Suprapubic skin (tissue), 4 donors: ENCODE measurements at places on chromosomes 11 and 22. TPM values are rescaled to one million over a fixed set of nuclear protein-coding genes. Genes with fewer than 3 reads are reported as not detected.

DNA sequence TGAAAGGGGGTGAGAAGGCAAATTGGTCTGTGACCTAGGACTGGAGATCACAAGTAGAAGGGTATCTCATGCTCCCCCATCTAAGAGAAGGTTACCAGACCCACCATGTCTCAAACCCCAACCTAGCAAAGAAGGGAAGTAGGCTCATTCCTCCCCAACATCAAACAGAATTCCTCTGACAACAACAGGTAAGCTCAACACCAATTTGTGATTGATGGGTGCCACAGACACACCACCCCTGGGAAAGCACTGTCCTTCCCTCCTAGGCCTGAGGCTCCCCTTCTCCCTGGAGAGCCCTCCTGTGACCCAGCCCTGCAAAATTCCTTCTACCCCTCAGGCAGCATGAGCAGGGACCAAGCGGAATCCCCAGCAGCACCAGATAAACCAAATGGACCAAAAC, 154.3 kb downstream of the BUD13 start:
- no peak for DNase-seq

GRCh38 chr11:70341881-70342429, 56.4 kb upstream of the CTTN start:
- DNase-seq = no peak

DNA sequence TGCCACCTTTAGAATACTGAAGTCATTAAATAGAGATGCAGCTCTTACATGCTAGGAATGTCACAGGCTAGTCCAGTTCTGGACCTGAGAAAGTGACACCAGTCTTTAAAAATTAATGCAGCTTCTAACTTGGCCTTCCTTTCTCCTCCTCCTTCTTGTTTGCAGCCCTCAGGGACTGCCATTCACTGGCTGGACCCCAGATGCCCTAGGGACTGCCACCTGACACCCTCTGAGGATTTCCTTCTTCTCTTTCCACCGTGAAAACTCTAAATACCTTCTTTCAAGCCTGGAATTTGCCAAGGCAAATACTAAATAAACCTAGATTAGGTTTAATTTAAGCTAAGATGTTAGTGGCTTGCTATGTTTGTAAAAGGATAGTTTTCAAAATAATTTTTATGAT, 78.4 kb downstream of the MUC15 start:
- DNase-seq = no peak

The FAM111B gene
- 0.48 TPM for total RNA-seq

DNA sequence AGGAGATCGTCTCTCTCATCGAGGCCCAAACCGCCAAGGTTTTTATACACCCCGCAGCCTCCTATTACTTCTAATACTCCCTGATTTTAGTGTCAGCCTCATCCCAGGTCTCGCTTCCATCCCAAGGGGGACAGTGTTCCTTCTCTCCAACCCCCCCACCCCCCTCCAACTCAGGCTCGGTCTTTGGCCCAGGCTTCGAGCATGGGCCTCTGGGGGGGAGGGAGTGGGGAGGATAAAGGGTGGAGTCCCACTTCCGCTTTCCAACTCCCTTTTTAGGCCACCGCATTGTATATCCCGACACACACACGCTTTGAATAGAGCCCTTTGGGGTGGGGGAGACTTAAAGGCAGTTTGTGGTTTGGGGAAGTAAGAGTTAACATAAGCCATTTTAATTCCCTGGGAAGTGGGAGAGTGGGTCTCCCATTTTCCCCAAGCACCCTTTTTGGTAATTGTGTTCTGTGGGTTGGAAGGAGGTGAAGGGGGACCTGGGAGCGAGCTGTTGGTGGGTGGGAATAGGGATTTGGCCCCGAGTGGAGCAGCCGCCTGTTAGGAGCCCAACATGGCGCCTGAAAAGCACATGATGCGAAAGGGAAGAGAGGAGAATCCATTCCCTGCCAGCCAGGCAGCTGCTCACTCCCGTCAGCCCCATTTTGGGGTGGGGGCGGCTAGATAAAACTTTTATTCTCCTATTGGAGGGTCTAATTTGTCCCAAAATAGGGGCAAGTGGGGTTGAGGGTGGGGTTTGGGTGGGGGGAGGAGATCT, 844 bp downstream of the PCF11 start:
- peak; percentile 81 for DNase-seq

The ACCS gene
- 42.2 TPM for total RNA-seq

DNA sequence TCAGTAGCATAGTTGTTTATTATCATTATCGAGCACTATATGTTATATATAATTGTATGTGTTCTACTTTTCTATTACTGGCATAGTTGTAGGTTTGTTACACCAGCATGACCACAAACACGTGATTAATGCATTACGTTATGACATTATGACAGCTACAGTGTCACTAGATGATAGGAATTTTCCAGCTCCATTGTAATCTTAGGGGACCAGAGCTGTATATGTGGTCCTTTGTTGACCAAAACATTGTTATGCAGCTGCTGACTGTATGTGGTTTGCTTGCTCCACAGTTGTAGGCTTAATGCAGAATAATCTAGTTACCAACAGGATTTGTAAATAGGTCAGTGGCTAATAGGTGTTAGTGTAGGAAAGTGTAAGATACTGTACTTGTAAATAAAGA, 66.1 kb downstream of the HSD17B12 start:
- DNase-seq = no peak

- no peak for DNase-seq
Measured at GRCh38 chr11:73077454-73077853, 64.7 kb downstream of the FCHSD2 start.

- no peak for DNase-seq
Measured at GRCh38 chr22:20807315-20807752, 33.4 kb downstream of the SERPIND1 start.

DNA sequence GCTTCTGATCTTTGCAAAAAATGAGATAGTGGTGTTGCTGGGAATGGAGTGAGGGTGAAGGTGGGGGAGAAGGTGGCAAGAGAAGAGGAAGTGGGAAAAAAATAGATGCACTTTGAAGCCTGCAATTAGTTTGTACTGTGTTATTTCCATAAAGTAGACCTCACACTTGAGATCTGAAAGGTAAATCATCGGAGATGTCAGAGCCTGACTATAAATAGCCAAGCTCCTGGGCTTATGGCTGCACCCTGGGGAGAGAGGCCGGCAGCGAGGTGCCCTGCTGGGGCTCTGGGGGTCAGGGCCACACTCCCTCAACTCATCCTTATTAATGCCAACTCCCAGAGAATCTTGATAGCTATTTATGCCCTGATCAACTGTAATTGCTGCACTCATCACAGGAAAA, 134.4 kb downstream of the NXPE2 start:
- no peak for DNase-seq

DNA sequence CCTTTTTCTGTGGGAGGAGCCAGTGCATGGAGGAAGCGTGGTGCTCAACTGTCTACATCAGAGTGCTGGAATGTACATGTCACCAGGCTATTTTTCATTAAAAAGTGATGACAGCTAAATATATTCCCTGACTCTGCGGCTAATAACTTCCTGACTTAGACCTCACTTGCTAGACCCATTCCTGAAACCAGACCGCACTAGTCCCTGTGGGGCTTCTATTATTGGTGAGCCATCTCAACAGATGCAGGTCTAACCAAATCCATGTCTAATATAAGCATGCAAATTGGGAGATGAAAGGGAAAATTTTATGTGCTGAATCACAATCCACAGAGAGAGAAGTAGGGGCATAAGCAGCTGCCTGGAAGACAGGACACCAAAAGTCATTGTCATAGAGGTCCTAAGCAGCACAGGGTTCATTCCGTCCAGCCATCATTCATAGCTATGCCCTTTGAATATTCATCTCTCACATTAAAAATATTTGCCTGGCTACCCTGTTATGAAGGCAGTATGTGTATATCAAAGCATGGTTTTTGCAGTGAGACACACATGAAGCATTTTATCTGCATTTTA, 110.9 kb upstream of the BLID start:
- no peak for DNase-seq

GRCh38 chr11:82830746-82831145, 69.5 kb downstream of the PRCP start:
- no peak for DNase-seq

- DNase-seq = no peak
Measured at GRCh38 chr11:11036185-11036847, 178.5 kb upstream of the ZBED5 start.

DNA sequence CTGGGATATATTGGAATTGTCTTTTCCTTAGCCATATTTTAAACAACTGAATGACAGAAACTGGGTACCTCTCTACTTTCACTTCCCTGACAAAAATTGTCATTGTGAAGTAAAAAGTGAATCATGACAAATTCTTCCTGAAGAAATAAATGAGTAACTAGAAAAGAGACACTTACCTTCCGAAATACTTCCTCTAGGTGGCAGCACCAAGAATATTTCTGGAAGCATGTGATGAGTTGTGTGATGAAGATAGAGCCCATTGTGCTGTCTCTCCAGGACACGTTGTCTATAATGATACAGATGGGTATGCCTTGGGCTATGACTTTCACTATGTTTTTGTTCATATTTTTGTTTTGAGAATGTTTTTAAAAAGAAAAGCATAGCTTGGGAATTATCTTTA, 21.5 kb downstream of the CASP4 start:
- DNase-seq = no peak

The OR51B4 gene
- total RNA-seq = not detected

DNA sequence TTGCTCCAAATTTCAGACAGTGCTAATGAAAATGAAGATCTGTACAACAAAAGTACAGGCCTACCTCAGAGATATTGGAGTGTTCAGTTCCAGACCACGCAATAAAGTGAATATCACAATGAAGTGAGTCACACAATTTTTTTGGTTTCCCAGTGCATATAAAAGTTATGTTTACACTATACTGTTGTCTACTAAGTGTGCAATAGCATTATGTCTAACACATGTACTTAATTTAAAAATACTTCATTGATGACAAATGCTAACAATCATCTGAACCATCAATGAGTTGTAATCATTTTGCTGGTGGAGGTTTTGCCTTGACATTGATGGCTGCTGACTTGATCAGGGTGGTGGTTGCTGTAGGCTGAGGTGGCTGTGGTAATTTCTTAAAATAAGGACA, 60.6 kb upstream of the E2F8 start:
- DNase-seq = no peak

The ZP1 gene
- 0.94 TPM for total RNA-seq

The SCN4B gene
- 1.5 TPM for total RNA-seq

DNA sequence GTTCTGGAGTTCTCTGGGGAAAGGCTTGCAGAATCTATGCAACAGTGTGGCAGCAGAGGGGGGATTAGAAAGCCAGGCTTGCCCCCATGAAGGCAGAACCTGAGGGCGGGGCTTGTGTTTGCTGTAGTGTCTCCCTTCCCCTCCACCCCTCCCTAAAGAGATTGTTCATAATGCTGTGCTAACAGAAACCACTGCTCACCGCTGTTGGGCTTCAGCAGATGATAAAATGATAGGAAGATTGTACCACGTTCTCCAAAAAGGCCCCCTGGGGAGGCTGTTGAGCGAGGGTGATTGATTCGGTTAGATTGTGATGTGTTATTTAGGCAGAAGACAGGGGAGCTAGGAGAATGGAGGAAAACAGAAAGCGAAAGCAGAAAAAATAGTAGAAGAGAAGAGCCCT, 215.2 kb upstream of the NCAM1 start:
- DNase-seq = no peak

DNA sequence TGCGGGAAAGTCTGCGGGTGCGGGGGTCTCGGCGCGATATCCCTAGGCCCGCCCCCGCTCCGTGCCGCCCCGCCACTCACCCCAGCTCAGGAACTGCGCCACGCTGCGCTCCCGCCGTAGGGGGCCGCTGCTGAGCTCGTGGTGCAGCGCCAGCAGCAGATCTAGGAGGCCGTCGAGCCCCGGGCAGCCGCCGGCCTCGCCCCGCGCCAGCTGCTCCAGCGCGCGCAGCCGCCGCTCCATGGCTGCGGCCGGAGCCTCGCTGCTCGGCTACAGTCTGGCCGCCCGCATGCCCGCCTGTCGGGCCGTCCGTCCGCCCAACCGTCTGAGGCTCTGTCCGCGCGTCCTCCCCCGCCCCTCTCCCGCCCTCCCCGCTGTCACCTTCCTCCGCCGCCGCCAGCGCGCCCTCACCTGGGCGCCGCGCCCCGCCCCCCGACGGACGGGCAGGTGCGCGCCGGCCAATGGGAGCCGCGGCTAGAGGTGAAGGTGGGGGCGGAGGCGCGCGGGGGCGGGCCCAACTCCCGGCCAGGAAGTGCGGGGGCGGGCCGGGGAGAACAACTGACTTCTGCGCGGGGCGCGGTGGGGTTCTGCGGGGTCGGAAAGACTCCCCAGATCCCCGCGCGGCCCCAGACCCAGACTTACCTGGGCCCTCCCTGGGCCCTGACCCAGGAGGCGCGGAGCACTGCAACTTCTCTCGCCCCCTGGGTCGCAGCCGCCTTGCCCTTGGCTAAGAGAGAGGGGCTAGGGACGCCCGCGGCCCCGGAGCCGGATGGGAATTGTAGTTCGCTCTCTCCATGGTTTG, at the start of gene CDC42BPG:
CDC42BPG (minus strand) TSS at position 324 of the 799 bp plus-strand sequence; CDS start at position 240, 84 bp downstream.
- peak; percentile 83 for DNase-seq

The TESMIN gene
- 3.5 TPM for total RNA-seq

- no peak for DNase-seq
Measured at GRCh38 chr11:125701858-125702621, 21.4 kb upstream of the ACRV1 start.

DNA sequence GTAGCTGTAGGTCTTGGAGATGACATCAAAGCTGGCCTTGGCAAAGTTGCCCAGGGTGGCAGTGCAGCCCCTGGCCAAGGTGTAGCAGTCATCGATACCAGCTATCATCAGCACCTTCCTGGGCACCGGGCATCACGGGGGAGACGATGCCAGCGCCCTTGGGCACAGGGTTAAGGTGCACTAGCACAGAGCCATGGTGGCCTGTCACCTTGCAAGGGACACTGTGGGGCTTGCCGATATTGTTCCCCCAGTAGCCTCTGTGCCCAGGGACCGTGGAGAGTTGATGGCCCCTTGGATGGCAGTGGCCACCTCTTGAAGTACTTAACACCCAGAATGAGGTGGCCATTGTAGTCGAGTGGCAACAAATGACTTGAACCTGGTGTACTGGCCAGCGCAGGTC, 44.4 kb upstream of the FTH1 start:
- DNase-seq = no peak

The SLC22A9 gene
- total RNA-seq = not detected

DNA sequence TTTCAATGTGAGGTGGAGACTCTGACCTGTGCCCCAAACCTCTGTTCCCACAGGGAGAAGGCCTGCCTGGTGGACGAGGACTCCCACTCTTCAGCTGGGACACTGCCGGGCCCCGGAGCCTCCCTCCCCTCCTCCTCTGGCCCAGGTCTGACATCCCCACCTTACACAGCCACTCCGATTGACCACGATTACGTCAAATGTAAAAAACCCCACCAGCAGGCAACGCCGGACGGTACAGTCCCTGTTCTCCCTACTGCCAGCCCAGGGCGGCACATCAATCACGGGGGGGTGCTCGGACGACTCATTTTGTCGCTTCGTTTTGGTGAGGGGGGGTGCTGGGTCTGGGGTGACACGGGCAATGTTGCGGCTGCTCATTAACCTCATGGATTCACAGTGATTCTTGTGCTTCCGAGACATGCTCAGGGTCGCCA, 83.3 kb upstream of the SUSD2 start:
- peak; percentile 40 for DNase-seq

DNA sequence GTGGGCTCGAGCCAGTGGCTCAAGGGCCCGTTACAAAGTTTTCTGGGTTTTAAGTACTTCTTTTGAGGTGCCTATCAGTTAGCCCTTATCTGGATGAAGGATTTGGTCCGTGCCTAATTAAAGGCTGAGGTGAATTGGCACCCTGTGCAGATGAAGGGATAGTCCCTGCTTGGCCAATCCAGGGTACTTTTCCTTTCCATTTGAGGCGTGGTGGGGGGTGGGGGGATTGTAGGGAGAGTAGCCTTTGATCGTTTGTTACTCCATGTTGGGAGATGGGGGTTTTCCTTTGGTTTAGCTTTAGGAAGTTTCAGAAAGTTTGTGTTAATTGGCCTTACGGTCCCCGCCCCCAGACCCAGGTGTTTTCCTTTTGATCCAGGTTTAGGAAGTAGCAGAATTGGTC, 170.8 kb downstream of the DDX10 start:
- DNase-seq = no peak

GRCh38 chr11:46436113-46436512, 44.5 kb upstream of the CHRM4 start:
- DNase-seq = no peak
